Effector CD8-positive, alpha-beta T cell (primary cell): ENCODE measurements at places on chromosomes 6 and 20.

GRCh38 chr6:150713931-150714330 lies 114.2 kb downstream of the PLEKHG1 start:
- no peak for DNase-seq

DNA sequence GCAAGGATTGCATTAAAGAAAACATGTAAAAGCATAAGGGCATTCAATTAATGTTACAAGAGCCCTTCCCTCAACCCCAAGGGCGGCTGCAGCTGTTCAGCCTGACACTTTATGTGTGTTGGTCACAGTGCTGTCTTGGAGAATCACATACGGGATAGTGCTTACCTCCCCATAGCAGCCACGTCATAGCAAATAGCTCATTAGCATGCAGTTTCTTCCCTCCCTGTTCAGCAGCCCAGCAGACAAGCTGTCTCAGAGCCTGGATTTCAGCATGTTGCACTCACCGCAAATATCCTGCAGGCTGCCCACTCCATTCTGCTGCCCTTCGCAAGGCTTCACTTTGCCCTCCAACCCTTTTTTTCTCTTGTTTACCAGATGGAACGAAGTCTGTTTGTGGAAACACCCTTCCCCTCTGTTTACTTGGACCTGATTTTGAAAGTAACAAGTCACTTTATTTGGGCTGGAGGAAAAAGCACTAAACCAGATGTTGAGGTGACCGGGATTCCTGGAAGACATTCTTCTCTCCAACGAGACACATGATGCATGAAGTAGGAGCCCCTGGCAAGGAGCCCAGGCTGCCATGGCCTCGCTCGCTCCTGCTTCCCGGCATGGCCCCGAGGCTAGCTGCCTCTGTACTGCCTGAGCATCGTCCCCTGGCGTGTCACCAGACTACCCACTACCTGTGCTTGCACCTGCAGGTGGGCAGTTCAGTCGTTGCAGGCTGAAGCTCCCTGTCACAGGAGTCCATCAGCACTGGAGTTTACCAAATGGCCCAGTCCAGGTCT lies 151.6 kb upstream of the GMDS start:
- no peak for DNase-seq

GRCh38 chr6:14880052-14880451 lies 365.8 kb upstream of the JARID2 start:
- no peak for DNase-seq

GRCh38 chr6:51025082-51025777 lies 206.6 kb downstream of the TFAP2B start:
- DNase-seq: no peak

GRCh38 chr6:169805242-169805838 lies 53.9 kb downstream of the ERMARD start:
- DNase-seq: no peak

GRCh38 chr6:72984981-72985665 lies 240.2 kb downstream of the KHDC1L start:
- no peak for DNase-seq

GRCh38 chr6:46661483-46661882 lies 8.7 kb downstream of the SLC25A27 start:
- no peak for DNase-seq

DNA sequence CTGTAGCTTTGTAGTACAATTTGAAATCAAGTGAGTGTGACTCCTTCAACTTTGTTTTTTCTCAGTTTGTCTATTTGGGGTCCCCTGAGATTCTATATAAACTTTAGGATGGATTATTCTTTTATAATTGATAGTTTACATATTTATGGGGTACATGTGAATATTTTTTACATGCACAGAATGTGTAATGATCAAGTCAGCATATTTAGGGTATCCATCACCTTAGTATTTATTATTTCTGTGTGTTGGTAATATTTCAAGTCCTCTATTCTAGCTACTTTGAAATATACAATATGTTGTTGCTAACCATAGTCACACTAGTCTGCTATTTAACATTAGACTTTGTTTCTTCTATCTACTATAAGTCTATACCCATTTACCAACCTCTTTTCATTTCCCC lies 50.3 kb downstream of the PLCG1 start:
- no peak for DNase-seq

- peak; percentile 16 for DNase-seq
Observed at GRCh38 chr20:57435498-57436222, 44.5 kb downstream of the RBM38 start.

- no peak for DNase-seq
Observed at GRCh38 chr20:60820149-60820548, 431.9 kb upstream of the CDH4 start.

DNA sequence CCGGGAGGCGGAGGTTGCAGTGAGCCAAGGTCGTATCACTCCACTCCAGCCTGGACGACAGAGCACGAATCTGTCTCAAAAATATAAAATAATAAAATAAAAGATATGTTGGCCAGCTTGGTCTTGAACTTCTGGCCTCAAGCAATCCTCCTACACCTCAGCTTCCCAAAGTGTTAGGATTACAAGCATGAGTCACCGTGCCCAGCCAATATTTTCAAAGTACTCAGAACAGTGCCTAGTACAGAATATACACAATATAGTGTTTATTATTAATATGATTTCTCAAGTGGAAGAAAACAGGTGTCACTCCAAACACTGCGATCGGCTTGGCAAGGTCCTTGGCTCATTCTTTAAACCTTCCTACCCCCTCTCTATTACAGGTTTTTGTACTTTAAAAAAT lies 3.1 kb downstream of the FAM210B start:
- DNase-seq: no peak

- DNase-seq: no peak
Observed at GRCh38 chr6:657743-658142, 843 bp upstream of the HUS1B start.

GRCh38 chr20:31653561-31653960 lies 15.8 kb downstream of the COX4I2 start:
- DNase-seq: no peak

DNA sequence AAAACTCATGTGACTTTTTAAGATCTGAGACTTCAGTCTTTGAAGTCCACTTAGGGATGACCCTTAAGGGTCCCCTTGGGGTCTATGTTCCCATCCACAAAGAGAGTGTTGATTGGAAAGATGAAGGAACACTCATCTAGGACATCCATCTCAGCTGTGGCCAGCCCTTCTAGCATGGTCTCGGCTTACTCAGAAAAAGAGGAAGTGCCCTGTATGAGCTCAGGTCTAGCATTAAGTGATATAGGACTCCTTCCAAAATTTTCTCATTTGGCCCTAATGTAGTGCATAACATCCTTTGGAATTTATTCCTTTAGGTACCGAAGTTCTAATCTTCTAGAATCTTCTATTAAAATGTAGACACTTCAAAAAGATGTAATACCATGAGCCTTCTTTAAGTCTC lies 77.4 kb downstream of the NDUFAF5 start:
- no peak for DNase-seq

GRCh38 chr6:141988954-141989705 lies 143.6 kb upstream of the GJE1 start:
- no peak for DNase-seq

- DNase-seq: no peak
Observed at GRCh38 chr20:37202267-37202943, 23.1 kb upstream of the MROH8 start.

GRCh38 chr6:116059713-116060571 lies 749 bp downstream of the FRK start:
- DNase-seq: no peak

DNA sequence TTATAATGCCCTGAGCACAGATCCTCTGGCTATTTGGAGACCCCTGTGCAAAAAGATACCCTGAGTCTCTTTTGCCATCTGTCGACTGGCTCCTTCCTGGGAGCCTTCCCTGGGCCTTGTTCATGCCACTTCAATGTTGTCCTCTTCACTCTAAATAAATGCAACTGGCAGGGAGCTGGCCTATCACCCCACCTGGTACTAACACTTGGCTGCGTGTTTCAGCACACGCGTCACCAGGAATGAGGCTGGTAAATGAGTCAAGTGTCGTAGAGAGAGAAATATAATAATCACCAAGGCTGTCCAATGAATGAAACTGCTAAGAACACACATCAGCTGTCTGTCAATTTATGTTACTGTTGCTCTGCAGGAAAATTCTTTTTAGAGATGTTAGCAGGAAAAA lies 374.6 kb upstream of the JARID2 start:
- no peak for DNase-seq

GRCh38 chr20:8365634-8366033 lies 233.6 kb downstream of the PLCB1 start:
- no peak for DNase-seq

- no peak for DNase-seq
Observed at GRCh38 chr6:79941489-79942151, 5.7 kb downstream of the ELOVL4 start.

DNA sequence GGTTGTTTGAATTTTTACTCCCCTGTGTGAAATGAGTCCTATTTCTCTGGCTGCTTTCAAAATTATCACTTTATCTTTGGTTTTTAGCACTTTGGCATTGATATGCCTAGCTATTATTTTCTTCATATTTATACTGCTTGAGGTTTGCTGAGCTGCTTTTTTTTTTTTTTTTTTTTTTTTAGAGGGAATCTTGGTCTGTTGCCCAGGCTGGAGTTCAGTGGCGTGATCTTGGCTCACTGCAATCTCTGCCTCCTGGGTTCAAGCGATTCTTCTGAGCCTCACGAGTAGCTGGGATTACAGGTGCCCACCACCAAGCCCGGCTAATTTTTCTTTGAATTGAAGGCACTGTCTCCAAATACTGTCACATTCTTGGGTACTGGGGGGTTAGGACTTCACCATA lies 40.6 kb downstream of the STXBP5 start:
- no peak for DNase-seq

GRCh38 chr20:3753098-3753497 lies 14.5 kb downstream of the ADISSP start:
- DNase-seq: peak; percentile 20

DNA sequence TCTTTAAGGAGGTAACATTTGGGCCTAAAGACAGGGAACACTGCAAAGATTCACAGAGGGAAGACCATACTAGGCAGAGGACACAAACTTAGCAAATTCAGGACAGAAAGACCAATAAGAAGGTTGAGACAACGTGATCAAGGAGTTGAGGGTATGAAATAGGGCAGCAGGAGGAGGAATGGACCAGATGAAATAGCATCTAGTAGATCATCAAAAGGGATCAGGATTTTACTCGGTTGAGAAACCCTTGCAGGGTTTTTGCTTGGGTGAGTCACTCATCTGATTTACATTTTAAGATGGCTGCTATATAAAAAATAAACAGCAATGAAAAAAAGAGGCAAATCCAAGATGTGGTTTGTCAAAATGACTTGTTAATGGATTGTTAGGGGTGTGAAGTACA lies 4.7 kb downstream of the BCLAF1 start:
- no peak for DNase-seq

DNA sequence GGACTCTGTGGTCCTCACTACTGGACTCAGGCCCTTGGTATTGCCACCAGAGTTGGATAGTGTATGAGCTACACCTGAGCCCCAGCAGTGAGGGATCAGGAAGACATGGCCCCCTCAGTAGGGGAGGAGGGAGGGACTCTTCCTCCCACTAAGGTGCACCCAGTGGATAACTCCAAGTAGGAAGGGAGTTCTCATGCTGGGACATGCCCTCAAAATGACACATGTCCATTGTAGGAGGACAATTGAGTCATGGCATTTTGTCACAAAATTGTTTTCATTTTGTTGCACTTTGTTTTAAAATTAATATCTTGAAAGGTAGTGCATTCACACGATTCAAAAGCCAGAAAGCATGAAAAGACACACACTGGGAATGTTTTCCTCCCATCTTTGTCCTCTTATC lies 127.2 kb downstream of the FOXO3 start:
- no peak for DNase-seq

- DNase-seq: no peak
Observed at GRCh38 chr6:56724455-56724854, 81.8 kb upstream of the DST start.
